ENCODE measurements at places on chromosomes 2 and 18. TPM values are rescaled to one million over a fixed set of nuclear protein-coding genes. Genes with fewer than 3 reads are reported as not detected.

TNP1 gene
- total RNA-seq, result not detected

MAT2A gene
- 412 TPM for total RNA-seq

SMYD1 gene
- not detected for total RNA-seq

ANKAR gene
- 0.97 TPM for total RNA-seq

MAP3K19 gene
- total RNA-seq, result not detected

INO80C gene
- 23.0 TPM for total RNA-seq

GKN1 gene
- total RNA-seq, result 0.48 TPM

IL1B gene
- 0.40 TPM for total RNA-seq

CAB39 gene
- 53.9 TPM for total RNA-seq

CYS1 gene
- total RNA-seq, result 1.4 TPM

DSG2 gene
- 58.5 TPM for total RNA-seq

SERPINB10 gene
- not detected for total RNA-seq

DCDC2C gene
- 0.54 TPM for total RNA-seq

ATG4B gene
- total RNA-seq, result 52.2 TPM

UGT1A8 gene
- not detected for total RNA-seq

CDCA7 gene
- 48.5 TPM for total RNA-seq

COL4A4 gene
- 1.0 TPM for total RNA-seq

REG1B gene
- total RNA-seq, result not detected

RGPD4 gene
- 0.08 TPM for total RNA-seq

DARS1 gene
- 55.8 TPM for total RNA-seq

MYO5B gene
- total RNA-seq, result 11.8 TPM

ERICH2 gene
- not detected for total RNA-seq

MTIF2 gene
- 39.2 TPM for total RNA-seq

EMILIN1 gene
- 0.39 TPM for total RNA-seq

SFT2D3 gene
- total RNA-seq, result 3.8 TPM
